Stimulated activated CD8-positive, alpha-beta memory T cell treated with anti-CD3 and anti-CD28 coated beads, Interleukin-15, amount 100 ng/mL, for 1 hour (primary cell): ENCODE measurements at places on chromosomes 7 and 10.

- DNase-seq = no peak
Observed at GRCh38 chr7:150361402-150361801, 7.2 kb upstream of the REPIN1 start.

DNA sequence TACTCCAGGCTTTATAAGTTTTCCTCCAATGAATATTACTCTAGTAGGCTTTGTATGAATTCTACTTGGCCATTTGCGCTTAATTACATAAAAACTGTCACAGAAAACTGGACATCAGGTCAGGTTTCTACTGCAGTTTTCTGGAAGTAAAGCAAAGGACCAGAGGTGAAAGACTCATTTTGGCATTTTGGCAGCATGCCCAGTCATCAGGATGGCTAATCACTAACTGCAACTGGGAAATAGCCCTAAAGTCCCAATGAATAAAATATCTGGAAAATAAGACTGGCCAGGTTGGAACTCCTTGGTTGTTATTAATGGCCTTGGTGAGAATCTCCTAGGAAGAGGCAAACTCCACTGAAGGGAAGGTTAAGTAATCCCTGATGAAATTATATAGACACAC, 75.5 kb downstream of the COPG2 start:
- no peak for DNase-seq

DNA sequence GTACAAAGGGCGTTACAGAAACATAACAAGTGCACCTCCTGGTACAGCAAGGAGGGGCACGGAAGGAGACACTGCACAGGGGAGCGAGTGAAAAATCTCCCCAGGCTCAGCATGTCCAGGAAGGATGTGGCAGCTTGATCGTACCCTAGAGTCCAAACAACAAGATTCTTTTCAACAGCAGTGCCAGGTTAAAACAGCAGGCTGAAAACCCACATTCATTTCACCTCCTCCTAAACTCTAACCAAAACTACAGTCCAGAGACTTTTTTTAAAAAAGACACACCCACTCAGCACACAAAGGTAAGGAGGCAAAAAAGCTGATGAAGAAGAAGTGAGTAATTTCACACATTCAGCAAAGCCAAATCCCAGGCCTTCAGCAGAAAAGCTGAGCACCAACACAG, 138.8 kb downstream of the SFMBT2 start:
- no peak for DNase-seq

- no peak for DNase-seq
Observed at GRCh38 chr10:68938117-68938516, 17.9 kb upstream of the DDX21 start.

GRCh38 chr7:55502124-55502857, 70.0 kb downstream of the VOPP1 start:
- DNase-seq = no peak

- no peak for DNase-seq
Observed at GRCh38 chr7:38220452-38220851, 42.4 kb downstream of the STARD3NL start.

- DNase-seq = no peak
Observed at GRCh38 chr10:90856964-90857634, 740 bp downstream of the HTR7 start.

DNA sequence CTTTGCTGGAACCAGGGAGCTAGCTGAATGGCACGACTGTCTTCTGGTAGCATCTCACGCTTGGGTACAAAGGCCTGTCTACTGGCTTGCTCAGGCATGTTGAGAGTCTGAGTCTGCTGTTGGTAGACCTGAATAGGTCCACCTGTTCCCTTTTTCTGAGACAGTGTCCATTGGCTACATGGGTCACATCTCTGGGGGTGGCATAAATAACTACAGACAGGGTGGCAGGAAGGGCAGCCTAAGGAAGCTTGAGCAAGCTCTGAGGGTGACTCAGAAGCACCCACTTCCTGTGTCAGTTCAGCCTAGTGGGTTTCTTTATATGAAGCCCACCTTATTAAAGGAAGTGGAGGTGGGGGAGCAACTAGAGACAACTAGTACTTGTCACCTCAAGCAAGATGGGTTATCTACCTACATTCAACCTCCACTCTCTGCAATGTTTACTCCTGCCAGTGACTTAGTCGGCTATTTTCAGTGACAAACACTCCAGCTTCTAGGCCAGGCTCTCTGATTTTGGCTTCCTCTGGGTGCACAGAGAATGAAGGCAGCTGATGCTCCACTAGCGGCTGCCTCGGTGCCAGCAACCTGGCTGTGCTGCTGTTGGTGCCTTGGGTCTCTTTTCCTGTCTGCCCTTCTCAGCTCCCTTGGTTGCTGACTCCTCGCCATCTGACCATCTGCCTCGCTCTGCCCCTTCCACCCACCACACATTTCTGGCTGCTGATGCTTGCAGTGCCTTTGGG, 5.7 kb upstream of the ZYX start:
- no peak for DNase-seq

DNA sequence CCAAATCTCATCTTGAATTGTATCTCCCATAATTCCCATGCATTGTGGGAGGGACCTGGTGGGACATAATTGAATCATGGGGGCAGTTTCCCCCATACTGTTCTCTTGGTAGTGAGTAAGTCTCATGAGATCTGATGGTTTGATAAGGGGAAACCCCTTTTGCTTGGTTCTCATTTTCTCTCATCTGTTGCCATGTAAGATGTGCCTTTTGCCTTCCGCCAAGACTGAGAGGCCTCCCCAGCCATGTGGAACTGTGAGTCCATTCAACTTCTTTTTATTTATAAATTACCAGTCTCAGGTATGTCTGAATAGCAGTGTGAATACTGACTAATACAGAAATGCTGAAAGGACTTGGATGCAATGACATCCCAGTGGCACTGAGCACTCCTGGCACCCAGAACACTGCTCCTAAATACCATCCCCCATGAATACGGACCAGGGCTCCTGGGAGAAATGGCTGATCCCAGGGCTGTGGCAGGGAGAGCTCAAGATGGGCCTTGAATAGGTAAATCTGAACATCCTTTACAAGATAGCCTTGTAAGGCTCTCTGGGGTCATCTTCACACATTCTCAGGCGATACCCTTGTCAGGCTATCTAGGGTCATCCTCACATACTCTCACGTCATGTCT, 19.4 kb downstream of the ZFAND2A start:
- no peak for DNase-seq

DNA sequence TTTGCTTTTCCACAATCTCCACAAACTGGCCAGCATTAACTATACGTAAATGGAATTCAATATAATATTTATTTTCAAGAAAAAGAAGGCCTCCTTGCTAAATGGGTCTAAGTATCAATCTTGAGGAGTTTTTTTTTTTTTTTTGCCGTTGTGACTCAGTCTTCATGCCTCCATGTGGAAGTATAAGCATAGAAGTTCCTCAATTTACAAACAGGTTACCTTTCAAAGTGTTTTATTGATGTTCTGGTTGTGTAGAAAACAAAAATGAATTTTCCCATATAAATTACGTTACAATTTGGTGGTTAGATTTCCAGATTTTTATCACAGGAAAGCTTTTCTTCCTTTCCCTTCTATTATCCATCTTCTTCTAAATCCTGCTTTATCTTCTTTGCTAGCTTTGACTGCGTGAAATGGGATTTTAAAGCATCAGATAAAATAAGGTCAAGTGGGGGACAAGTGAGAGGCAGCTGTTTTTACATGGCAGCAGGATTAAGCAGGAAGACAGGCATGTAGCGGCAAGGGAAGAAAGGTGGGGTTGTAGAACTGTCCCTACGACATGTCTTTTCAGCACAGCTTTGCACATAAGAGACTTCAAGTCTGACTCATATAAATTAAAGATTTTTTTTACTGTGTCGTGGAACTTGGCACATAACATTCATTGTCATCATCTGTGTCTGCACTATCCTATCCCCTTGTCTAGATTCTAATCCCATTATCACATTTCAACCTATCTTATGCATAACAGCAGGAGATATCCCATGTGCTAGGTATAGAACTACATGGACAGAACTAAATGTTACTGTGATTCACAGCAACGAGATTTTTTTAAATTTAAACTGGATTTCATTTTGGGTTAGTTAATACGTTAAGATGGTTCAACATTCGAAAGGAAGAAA, 135.3 kb upstream of the FAM3C start:
- no peak for DNase-seq
